ENCODE measurements at places on chromosomes 3 and 15.

DNA sequence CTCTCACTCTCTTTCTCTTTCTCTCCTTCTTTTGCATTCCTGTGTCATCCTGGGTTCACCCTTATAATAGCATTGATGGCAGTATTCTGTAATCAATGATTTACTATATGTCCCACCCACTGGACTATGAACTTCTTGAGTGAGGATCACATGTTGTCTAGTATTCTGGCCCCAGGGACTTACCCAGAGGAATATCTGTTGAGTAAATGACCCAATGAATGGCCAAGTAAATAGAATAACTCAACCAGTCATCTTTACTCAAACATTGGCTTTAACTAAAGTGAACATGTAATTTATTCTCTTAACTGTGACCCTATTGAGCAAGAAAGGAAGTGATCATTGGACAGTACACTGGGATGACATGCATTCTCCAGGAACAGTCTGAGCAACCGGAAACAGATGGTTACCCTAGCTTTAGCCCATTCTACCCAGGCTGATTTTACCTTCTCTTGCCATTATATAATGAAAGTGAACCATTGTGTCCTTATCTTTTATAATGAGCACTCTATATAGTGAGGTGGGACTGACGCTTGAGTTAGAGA, 94.5 kb upstream of the SOX14 start:
- DNase-seq: no peak

GRCh38 chr15:67077641-67078215, 12.3 kb downstream of the SMAD3 start:
- no peak for DNase-seq

DNA sequence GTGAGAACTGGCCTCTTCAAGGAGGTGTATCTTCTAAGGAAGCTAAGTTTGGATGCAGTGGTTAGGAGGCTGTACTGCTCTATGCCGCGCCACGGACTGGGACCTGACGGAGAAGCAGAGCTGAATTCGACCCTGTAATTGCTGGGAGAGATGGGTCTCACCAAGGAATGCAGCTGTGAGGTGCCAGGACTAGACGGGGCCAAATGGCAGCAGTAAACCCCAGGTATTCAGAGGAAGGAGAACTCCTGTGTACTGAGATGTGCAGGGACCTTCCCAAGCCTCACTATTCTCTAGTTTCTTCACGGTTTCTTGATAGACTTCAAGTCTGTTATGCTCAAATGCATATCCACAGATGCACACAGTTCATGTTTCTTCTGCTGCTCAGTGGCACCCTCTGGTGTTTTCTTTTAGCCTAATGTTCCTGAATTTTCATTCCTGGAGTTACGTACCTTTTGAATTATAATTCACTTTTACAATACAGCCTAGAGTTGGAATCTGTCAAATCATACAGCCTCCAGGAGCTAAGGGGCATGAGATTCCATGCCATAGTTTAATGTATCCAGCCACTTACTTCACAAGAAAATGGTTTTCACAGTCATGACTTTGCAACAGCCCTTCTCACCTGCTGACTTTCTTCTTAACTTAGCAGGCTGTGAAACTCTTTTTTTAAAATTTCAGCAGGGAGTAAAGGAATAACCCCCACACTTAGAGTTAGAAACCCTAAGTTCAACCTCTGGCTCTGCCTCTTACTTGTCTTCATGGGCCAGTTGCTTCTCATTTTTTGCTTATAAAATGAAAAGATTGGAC, 61.8 kb downstream of the GLDN start:
- DNase-seq: peak; percentile 13

DNA sequence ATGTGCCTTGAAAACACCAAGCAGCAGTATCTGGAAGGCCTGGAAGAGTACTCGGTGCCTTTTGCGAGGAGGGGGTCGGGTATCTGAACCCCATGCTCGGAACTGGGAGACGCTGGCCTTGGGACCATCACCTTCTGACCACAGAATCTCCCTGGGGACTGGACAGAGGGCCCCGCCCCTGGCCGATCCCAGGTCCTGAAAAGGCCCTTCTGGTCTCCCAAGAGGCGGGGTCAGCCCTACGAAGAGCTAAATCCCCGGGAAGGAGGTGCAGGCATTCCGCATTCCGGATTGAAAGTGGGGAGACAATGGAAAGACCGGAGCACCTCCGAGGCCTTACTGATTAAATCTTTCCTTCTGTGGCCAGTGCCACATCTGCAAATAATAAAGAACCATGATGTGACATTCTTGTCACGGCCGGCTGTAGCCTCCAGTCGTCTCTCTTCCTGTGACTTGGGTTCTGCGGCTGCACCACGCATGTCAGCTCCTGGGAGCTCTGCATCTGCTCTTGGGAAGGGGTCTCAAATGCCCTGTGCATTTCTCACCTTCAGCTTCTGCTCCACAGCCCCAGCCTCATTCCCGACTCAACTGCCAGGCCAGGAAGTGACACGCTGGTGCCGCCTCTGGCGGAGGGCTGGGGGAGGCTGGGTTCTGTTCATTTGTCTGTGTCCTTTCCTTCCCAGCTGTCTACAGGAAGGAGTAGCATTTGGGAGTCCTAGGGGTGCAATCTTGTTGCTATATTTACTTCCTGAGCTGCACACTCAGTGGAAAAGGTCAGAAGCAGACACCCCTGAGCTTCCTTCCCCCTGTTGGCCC, 173.5 kb downstream of the KLF13 start:
- DNase-seq: no peak

DNA sequence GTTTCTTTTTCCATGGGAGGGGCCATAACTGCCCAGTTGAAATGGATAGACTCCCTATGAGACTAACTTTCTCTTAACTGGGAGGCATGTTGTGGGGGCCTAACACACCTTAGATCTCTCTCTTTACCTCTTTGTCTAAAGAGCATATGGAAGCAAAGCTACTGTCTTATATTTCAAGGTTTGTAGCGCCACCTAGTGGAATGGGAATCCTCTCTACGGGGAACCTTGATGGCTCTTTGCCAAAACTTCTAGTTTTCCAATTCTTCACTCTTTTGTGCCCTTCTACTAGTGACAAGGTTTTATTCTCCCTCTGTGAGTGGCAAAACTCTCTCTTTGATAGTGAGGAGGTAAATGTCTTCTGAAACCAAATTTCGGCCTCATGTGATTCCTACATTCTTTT, 1030.4 kb upstream of the CADM2 start:
- no peak for DNase-seq

GRCh38 chr3:59237121-59237520, 187.3 kb upstream of the CFAP20DC start:
- no peak for DNase-seq

- DNase-seq: no peak
These were observed 12.7 kb downstream of the CCDC71 start for GRCh38 chr3:49153349-49153912.

DNA sequence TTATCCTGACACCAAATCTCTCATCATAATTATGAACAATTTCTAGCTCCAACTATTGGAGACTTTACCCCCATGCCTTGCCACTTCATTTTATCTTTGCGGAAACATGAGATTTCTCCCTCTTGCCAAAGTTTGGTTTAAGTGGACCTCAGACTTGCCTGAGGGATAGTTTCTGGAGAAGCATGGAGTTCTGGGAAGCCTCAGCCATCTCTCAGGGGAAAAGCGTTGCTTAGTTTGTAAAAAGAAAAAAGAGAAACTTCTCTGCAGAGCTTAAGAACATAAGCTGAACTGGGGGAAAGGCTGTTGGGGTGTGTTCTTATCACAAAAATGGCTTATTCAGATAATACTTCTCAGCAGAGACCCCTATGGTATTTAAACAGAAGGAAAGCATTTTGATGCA, 347.4 kb upstream of the ADAMTS9 start:
- no peak for DNase-seq

GRCh38 chr15:60651734-60652141, 172.8 kb upstream of the ICE2 start:
- DNase-seq: no peak

DNA sequence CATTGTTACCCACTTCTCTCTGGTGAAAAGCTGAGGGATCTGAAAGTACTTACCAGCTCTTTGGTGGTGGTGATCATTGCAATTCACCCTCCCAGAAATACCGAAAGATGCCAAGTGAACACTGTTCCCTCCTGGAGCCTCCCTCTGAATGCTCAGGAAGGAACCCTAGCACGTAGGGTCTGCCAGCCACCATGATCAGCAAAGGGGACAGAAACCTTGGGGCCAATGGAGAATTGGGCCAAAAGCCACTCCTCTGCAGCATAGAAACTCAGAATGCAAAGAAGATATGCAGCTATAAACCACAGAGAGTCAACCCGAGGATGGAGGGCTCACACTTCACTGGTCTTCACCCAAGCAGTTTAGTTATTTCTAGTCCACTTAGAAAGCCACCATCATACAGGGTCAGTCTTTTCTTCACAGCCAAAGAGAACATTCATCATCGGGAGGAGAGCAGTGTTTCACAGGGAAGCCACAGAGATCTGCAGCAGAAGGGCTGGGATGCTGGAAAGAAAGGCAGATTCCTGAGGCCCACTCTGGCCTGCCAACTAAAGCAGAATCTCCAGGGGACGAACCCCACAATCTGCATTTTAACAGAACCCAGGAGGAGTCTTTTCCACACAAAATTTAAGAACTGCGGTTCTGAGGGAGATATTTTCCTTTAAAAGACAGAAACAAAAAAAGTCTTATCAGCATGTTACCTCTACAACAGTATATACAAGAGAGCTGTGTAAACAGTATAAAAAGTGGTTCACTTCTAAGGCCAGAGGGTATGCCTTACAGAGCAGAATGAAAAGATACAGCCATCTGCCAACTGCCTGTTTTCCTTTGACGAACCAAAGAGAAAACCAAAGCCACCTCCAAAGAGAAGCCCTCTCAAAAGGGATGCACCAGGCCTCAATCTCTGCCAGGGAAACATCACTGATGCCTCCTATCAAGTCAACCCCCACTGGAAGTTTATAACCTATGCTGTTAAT, 11.3 kb downstream of the TBC1D2B start:
- DNase-seq: no peak

- no peak for DNase-seq
These were observed 55.4 kb upstream of the SEC13 start for GRCh38 chr3:10376353-10376752.

DNA sequence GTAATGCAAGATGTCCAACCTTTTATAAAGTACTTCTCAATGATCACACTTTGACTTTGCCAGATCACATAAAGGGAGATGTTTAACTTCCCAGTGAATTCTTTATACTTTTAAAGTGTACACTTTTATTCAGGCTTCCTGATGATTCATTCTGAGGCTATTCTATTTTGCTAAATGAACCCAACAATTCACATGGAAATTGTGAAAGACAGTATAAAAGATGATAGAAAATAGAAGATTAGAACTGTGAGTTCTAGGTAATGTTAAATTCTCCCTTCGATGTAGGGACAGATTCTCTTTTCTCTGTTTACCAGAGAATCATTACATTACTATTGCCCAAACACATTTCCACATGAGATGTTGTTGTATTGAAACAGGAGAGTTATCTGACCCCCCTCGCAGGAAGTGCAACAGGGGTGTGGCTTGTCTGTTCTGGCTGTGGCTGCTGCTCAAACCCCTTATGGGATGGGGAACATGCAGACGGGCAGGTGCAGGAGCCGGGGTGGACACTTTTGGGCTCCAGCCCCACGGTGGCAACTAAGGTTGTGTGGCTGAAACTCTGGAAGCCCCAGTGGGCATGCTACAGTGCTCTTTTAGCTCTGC, 131.3 kb upstream of the LRTM1 start:
- DNase-seq: no peak

DNA sequence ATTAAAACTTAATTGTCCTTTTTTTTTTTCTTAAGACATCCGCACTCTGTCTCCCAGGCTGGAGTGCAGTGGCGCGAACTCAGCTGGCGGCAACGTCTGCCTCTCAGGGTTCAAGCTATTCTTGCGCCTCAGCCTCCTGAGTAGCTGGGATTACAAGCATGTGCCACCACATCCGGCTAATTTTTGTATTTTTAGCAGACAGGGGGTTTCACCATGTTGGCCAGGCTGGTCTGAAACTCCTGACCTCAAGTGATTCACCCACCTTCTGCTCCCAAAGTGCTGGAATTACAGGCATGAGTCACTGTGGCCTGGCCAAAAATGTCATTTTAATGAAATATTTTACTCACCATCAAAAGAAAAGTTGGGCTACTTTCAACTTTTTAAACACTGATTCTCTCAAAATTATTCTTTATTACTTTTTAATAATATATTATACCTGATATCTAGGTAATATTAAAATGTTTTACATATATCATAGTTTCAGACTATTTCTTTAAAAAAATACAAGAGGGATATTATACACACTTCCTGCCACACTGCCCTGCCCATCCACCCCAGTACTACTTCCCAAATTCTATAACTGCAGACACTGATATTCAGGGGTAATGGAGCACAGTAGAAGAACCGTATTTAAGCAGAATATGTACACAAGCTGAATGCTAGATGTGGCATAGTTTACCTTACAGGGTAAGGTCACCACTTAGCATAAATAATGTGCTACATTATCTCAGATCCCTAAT, 723.9 kb upstream of the ZNF385D start:
- DNase-seq: peak; percentile 18

DNA sequence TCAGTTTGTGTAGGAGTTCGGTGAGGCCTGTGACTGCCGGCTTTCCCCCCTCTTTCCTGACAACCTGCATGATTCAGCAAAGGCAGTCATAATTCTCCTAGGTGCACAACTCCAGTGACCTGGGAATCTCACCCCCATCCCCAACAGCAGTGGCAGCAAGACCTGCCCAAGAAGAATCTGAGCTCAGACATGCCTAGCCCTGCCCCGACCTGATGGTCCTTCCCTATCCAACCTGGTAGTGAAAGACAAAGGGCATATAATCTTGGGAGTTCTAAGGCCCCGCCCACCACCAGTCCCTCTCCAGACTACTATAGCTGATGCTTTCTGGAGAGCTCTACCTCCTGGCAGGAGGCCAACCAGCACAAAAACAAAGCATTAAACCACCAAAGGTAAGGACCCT, 44.2 kb upstream of the ZBED2 start:
- no peak for DNase-seq

GRCh38 chr15:29090617-29091466, 178.8 kb downstream of the NSMCE3 start:
- DNase-seq: peak; percentile 52

DNA sequence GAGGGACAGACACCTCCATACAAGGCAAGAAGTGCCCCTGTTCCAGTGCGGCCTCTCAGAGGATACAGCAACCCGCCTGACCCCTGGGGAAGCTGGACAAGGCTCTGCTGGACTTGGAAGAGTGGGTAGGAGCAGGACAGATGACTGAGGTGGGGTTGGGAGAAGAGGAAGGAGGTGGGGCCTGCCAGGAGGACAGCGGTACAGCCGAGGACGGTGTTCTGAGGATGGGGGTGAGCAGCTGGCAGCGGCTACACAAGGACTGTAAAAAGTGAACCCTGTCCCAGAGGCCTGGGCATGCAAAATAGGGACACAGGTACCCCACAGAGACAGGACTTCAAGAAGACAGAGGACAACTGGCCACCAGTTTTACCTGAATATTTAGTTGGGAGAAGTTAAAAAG, 23.5 kb upstream of the ELP6 start:
- no peak for DNase-seq

Data from hematopoietic multipotent progenitor cell (in vitro differentiated cells).